ENCODE measurements at places on chromosomes 7 and 10. TPM values are rescaled to one million over a fixed set of nuclear protein-coding genes. Genes with fewer than 3 reads are reported as not detected.

Gene CPXM2
- total RNA-seq, result 0.75 TPM

Gene THSD7A
- total RNA-seq, result 0.94 TPM

Gene TMEM229A
- total RNA-seq, result 7.6 TPM

Gene NKX2-3
- total RNA-seq, result not detected
